Melanocyte of skin (primary cell): ENCODE measurements at places on chromosomes 3 and 15. TPM values are rescaled to one million over a fixed set of nuclear protein-coding genes. Genes with fewer than 3 reads are reported as not detected.

STRIT1 gene
- not detected in 2 replicates for total RNA-seq

IGDCC3 gene
- not detected in 2 replicates for total RNA-seq

MON1A gene
- 17.0 and 18.2 TPM in 2 replicates for total RNA-seq

CMTM8 gene
- total RNA-seq, result 1.0 and 1.1 TPM in 2 replicates

TMEM39A gene
- 29.8 and 32.0 TPM in 2 replicates for total RNA-seq

REC114 gene
- total RNA-seq, result not detected in 2 replicates

U2SURP gene
- total RNA-seq, result 63.0 and 92.0 TPM in 2 replicates

LDHAL6B gene
- total RNA-seq, result not detected in 2 replicates

JMJD7 gene
- total RNA-seq, result 1.7 and 4.0 TPM in 2 replicates

ITIH4 gene
- 2.0 and 2.7 TPM in 2 replicates for total RNA-seq

GPR15 gene
- total RNA-seq, result not detected in 2 replicates

SLC28A2 gene
- not detected in 2 replicates for total RNA-seq

FGD5 gene
- not detected in 2 replicates for total RNA-seq

HRH1 gene
- under 0.01 and 0.34 TPM in 2 replicates for total RNA-seq

CKMT1A gene
- under 0.01 TPM in 1 of 2 replicates, not detected in the other for total RNA-seq

GOLGA6B gene
- total RNA-seq, result under 0.01 TPM in 1 of 2 replicates, not detected in the other

CPN2 gene
- not detected in 2 replicates for total RNA-seq

GOLGA8R gene
- 0.34 and 2.2 TPM in 2 replicates for total RNA-seq

GOLGA6A gene
- under 0.01 TPM in 1 of 2 replicates, not detected in the other for total RNA-seq

EID1 gene
- total RNA-seq, result 151 and 304 TPM in 2 replicates

XIRP1 gene
- not detected in 2 replicates for total RNA-seq

ANKRD34C gene
- not detected in 2 replicates for total RNA-seq

TOMM70 gene
- 39.9 and 74.1 TPM in 2 replicates for total RNA-seq

FAM81A gene
- total RNA-seq, result 1.2 and 2.3 TPM in 2 replicates
